ENCODE measurements at places on chromosomes 6 and 20. TPM values are rescaled to one million over a fixed set of nuclear protein-coding genes. Genes with fewer than 3 reads are reported as not detected.
A peak's percentile ranks its signal among the peaks of the same experiment; 100 is the strongest.

Gene MYLK2
- total RNA-seq: not detected

Gene PPP2R5D
- total RNA-seq: 27.4 TPM

Gene GSTA2
- not detected for total RNA-seq

Gene FAM209B
- not detected for total RNA-seq

Gene FAM210B
- 14.0 TPM for total RNA-seq

Gene PPP1R16B
- total RNA-seq: not detected

Gene TNF
- not detected for total RNA-seq

Gene ATRN
- total RNA-seq: 6.6 TPM

Gene SMLR1
- not detected for total RNA-seq

DNA sequence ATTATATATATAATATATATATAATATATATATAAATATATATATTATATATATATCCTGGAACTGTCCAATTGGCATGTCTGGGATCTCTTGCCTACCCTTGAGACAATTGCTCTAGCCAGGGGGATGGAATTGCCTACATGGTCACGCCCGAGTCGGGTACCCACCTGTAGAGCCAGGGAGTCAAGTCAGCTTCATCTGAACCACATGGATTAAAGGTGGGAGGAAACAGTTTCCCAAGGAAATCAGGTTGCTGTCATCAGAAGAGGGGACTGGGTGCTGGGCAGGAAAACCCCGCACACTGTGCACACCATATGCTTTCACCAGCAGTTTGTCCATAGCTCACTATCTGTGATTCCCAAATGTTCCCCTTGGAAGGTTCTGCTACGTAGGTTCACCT is 252.5 kb upstream of the NOX3 start:
- DNase-seq: no peak

- peak; percentile 12 for DNase-seq
Observed at GRCh38 chr6:165178056-165178455, 131.3 kb downstream of the C6orf118 start.

DNA sequence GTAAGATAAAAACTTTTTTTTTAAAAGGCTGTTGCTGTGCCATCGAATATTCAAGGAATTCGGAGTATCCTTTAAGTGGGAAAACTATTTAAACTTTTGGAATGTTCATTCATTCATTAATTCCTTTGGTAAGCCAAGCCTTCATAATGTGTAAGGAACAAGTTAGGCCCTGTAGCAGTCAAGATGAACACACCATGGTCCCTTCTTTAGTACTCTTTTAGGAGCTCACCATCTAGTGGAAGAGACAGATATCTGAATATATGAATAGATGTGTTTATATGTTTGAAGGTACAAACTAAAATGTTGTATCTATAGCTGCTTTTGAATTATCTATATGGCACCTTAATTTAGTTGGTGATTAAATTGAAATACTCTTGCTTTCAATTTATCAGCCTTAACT is 5.8 kb downstream of the SPO11 start:
- DNase-seq: no peak

- no peak for DNase-seq
Observed at GRCh38 chr6:116286773-116287358, 7.1 kb upstream of the TSPYL1 start.

DNA sequence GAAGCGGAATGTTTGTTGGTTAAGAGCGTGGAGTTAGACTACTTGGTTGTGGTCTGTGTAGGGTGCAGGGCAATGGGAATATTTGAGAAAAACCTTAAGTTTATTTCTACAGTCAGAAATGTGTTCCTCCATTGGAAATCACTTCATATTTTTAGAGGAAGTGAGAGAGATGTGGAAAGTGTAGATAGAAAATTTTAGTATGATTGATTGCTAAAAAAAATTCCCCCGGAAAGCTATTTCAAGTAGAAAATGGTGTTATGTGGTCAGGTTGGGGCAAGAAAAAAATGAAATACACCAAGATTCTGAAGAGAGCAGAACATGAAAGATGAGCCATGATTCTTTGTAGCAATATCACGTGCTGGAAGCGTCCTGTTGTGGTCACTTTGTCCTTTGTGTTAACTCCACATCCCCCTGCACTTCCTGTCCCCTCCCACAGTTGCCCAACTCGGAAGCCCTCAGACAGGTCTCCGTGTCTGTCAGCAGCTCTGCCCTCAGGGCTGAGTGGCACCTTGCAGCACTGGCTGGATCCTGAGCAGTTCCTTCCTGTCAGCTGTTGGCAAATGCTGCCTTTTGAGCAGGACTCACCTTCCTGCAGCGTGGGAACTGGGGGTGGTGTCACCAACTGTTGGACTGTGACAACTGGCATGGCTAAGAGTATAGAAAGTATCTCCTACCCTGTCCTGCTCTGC is 137.5 kb upstream of the SLC24A3 start:
- no peak for DNase-seq

DNA sequence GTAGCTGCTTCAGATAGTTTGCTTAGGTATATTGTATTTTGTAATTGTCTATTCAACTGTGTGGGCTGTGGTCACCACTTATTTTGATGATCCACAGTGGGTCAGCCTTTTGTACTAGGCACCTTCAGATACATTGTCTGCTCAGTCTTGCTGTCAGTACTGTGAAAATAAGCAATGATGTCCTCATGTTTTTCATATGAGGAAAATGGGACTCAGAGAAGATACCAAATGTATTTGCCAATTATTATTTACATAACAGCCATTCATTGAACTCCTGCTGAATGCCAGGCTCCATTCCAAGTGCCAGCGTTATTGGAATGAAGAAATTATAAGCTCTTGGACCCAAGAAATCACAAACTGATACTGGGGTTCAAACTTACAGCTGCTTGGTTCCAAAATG is 28.6 kb downstream of the MAPK14 start:
- no peak for DNase-seq

DNA sequence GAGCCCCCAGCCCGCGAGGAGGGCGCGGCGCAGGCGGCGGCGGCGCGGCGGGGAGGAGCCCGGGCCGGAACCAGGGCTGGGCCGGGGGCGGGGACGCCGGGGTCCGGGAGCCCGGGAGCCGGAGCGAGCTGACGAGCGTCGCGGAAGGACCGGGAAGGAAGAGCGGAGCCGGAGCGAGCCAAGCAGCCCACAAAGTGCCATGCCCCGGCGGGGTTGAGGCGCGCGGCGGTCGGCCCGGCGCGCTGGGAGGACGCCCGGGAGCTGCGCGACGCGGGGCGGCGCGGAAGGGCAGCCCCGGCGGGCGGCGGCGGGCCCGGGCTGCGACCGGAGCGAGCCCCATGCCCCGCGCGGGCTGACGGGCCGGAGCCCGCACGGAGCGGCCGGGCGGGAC is 289 bp downstream of the FOXP4 start:
- DNase-seq: peak; percentile 52

- DNase-seq: peak; percentile 50
Observed at GRCh38 chr6:116265041-116265829, 11.4 kb upstream of the TSPYL4 start.

GRCh38 chr6:163437466-163437865 is 22.9 kb downstream of the QKI start:
- no peak for DNase-seq

- DNase-seq: peak; percentile 84
Observed at GRCh38 chr6:27518881-27519795, 46.2 kb upstream of the ZNF184 start.

DNA sequence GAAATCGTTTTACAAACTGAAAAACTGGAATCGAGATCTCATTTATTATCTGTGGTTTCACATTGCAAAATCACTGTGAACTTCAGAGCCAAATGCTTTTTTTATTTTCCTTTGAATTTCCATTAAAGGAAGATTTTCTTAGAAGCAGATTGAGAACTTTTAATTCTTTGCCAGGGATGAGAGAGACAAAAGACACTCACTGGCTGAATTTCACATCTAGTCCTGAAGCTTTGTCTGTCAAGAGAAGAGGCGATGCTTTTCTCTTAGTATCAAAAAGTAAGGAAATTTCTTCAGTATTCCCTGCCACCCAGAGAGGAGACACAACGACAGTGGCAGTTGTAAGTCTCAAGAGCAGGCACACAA is 141.8 kb downstream of the TMEM200A start:
- no peak for DNase-seq

- DNase-seq: no peak
Observed at GRCh38 chr6:31736768-31737314, 511 bp upstream of the CLIC1 start.

DNA sequence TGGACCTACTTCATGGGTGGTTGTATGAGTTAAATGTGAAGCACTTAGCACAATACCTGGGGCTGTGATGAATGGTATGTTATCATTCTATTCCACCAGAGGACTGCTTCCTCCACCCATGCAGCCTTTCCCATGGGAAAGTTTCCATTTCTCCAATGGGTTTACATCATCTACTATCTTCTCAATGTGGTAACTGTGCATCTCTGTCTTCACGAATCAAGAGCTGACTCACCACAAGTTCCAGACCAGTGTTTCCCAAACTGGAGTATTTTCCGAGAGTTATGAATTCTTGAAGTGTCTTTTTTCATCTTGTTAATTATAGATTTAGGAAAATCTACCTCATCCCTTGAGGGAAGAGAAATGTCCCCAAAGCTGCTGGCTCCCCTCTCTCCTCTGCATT is 182.8 kb downstream of the UNC5CL start:
- no peak for DNase-seq

DNA sequence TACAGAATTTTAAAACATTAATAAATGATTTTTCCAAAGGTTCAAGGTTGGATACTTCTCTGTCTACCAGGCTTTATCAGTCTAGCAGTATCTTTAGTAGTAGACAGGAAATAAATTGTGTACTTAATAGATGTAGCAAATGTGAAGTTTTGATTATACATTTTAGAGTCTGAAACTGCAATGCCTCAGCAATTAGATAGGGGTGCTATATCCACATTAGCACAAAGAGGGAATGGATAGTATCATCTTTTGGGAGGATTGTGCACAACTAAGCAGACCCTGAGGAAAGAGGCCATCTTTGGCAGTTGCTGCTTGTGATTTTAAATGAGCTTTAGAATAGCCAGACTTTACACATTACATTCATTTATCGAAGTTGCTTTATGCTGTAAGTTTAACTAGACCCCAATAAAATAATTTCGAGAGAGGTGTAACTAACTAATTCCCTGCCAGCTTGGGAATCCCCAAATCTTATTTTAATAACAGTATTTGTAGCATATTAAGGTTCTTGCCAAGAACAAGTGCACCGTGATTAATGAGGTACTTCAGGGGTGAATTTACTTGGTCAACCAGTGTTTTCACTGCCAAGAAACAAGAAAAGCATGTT is 2.8 kb downstream of the KCNQ5 start:
- no peak for DNase-seq

- no peak for DNase-seq
Observed at GRCh38 chr6:55901765-55902270, 26.4 kb upstream of the BMP5 start.

GRCh38 chr20:19649041-19649440 is 109.0 kb upstream of the RIN2 start:
- DNase-seq: no peak

- no peak for DNase-seq
Observed at GRCh38 chr20:37279820-37280219, 9.6 kb upstream of the MANBAL start.
